Large intestine (tissue), 12 donors: ENCODE measurements at places on chromosomes 1 and 21.

DNA sequence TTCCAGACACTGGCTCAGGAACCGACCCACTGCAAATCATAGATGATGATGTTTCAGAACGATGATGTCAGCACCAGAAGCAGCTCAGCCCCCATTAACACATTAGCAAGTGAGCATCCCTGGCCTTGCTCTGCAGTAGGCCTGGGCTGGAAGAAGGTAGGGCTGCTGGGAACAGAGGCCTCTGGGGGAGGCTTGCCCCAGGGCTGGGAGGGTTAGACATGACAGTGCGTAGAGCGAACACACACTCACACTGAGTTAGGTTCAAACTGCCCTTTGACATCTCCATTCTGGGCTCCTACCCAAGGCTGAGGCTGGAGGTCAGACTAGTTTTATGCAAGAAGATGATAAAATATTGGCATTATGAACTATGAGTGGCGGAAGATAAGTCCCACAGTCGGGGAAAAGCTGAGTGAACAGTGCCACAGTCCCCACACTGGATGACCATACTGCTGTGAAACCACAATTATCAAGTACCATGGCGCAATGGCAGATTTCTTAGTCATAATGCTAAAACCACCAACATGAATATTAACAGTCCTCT lies 91.1 kb downstream of the DMRTB1 start:
- DNase-seq = no peak

- DNase-seq = no peak
Observed at GRCh38 chr1:218869276-218869675, 304.4 kb upstream of the LYPLAL1 start.

- DNase-seq = no peak
Observed at GRCh38 chr1:51936531-51936930, 54.0 kb downstream of the RAB3B start.

DNA sequence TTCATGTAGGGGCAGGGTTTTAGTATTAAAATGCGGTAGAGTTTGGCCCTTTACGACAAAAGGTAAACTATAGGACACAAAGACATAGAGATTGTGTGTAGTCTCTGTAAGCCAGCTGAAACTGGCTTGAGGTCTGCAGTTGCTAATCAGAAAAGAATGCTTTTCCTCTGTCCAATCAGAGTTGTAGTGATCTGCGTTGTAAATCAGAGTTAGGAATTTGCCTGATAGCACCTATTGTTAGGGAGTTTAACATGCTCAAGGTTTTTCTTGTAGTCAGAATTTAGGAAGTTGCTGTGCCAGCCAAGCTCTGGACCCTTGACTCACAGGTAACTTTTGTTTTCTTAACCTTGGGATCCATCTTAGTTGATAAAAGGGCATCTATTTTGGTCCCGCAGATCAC lies 61.2 kb upstream of the VTCN1 start:
- DNase-seq = no peak

DNA sequence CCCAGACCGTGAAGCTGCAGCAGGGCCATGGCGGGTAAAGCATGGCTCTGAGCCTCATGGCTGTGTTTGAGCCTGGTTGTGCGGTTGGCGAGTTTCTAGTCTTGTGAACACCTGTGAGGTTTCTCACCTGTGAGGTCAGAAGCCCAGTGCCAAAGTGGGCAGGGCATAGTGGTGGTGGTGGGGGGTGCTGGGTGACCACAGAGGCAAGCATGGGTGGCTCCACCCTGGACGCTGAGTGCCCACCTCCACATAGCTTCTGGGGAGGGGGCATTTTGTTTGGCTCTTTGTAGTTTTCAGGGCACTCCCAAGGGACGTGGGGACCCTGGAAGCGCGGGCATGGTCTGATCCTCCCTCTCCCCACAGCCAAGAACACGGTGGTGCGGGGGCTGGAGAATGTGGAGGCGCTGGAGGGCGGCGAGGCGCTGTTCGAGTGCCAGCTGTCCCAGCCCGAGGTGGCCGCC lies 91.1 kb downstream of the TRIM11 start:
- no peak for DNase-seq

GRCh38 chr1:54409156-54410142 lies 3.3 kb upstream of the SSBP3 start:
- peak; percentile 89 for DNase-seq

DNA sequence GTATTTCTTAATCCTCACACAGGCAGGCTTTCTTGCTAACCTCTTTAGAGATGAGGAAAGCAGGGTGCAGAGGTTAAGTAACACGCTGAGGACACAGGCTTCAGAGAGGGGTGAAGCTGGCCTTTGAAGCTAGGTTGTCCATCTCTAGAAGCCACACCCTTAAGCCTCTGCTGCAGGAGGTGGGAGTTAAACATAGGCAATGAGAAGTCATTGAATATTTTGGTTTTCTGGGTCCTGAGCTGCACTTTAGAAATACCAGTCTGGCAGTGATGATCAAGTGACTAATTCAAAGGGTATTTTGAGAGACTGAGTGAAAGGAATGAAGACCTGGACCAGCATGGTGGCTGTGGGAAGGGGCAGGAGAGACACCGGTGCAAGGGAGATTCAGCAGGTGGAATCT lies 9.9 kb downstream of the KCNJ15 start:
- no peak for DNase-seq

DNA sequence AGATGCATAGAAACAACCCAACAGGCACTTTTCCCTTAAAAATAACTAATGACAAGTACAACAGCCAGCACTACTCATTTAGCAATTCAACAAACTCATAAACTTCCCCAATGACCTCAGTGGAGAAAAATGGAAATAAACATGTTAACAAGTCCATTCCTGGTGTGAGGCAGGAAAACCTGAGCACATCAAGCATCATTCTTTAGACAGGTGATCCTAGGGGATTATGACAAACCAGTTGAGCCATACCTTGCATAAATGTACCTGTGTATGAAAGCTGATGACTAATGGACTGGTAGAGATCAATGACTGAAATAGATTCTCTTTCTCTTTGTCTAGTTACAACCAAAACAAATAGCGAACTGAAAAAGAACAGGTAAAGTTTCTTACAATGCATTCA lies 7.0 kb downstream of the COL24A1 start:
- no peak for DNase-seq

- DNase-seq = no peak
Observed at GRCh38 chr1:224081604-224082003, 32.3 kb upstream of the FBXO28 start.

DNA sequence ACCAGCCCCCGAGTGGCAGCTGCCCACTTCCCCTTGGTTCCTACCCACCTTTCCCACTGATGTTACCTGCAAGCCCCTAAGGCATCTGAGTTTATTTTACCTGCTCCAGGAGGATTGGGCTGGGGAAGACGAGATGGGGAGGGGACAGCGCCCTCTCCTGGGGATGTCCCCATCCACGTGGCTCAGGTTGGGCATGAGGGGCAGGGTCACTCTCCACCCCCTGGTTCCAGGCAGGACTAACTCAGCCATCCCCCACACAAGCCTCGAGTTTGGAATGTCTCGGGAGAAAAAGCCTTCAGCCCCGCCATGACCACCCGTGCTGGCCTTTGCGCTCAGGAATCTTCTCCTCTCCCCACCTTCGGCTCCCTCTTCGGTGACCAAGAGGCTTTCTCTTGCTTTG lies 90.0 kb downstream of the ARHGEF10L start:
- no peak for DNase-seq

DNA sequence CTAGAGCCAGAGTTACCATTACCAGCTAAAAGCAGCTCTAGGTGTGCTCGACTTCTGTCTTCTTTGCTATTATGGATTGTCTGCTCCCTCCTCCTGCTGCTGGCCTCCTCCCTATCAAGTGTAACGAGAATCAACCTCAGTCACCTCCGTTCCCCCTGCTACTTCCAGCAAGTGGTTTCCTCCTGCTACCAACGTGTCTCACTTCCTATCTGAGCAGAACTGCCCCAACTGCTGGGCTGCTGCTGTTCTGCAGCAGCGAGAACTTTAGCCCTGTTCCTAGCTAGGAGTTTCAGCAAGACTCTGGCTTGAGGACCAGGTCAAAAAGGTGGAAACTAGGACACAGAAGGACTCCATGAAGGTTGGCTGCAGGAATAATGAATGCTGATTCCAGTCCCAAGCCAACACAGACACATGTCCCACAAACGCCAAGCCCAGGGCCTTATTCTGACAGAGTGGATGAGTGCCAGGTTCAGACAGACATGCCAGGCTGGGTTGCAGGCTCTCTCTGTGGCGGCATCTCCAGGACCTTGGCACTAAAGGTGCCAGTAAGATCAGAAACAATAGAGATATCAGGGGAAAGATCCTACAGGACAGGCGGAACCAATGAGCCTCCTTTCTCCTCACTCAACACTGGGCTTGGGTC lies 46.9 kb downstream of the CD34 start:
- DNase-seq = no peak

DNA sequence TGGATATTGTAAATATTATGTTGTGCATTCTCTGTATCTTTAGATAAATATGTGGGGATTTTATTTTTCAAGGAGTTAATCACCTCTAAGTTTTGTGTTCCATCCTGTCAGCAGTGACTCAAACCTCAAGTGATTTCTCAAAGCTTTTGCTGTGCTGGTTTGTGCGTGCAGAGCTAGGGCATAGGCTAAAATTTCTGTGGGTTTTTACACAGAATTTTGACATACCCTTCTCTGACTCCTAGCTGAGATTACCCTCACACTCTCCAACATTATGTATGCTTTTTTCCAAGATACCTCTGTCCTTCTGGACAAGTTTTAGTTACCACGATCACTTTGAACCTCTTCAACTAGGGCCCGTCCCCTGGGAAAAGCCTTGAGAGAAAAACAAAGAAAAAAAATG lies 384.9 kb downstream of the NCAM2 start:
- no peak for DNase-seq

DNA sequence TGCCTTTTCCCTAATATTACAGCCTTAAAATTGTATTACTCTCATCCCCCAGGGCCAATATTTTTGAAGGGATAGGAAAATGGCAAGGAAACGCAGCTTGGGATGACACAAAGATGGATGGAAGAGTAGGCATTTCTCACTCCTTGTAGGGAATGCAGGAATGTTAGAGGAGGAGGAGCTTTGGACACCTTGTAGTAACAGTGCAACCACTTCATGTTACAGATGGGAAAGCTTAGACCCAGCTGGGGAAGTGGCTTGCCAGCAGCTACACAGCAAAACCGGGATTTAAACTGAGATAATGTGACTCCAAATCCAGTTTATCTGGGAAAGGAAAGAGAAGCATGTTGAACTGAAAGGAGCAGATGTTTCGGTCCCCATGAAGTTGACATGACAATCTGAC lies 473.7 kb upstream of the DAB1 start:
- no peak for DNase-seq

- no peak for DNase-seq
Observed at GRCh38 chr1:7374563-7375160, 396.4 kb upstream of the VAMP3 start.

- no peak for DNase-seq
Observed at GRCh38 chr1:232179896-232180778, 449.8 kb downstream of the SIPA1L2 start.

DNA sequence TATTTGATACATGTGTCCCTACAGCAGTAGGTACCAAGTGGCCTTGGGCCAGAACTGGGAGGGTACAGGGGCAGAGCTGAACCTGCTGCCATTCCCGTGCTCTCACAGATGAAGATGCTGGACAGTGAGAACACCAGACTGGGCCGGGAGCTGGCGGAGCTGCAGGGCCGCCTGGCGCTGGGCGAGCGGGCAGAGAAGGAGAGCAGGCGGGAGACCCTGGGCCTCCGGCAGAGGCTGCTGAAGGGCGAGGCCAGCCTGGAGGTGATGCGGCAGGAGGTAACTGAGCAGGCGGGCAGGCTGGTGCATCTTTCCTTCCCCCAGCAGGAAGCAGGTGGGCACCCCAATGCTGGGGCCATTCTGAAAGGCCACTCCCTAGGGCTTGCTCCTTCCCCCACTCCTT lies 21.9 kb downstream of the MFAP2 start:
- DNase-seq = no peak

- DNase-seq = no peak
Observed at GRCh38 chr1:222057162-222057561, 315.3 kb upstream of the DUSP10 start.

- DNase-seq = peak; percentile 74
Observed at GRCh38 chr1:15757575-15758342, 836 bp upstream of the FBLIM1 start.

GRCh38 chr1:162846256-162847212 lies 14.4 kb downstream of the CCDC190 start:
- no peak for DNase-seq

DNA sequence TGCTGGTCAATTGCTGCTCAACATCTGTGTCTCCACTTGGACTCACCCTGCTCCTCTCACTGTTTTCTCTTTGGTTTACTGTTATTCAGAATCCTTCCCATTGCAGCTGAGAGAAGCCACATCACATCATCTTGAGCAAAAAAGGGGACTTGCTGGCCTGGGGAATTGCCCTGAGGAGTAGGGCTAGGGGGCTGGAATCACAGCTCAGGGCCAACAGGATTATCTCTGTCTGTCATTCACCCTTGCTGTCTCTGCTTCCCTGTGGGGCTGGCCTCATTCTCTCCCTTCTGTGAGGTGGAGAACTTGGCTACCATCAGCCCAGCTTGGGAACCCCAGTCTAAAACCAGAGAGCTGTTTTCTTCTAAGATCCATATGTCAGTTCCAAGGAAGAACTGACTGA lies 140.7 kb upstream of the WNT4 start:
- DNase-seq = no peak

- DNase-seq = no peak
Observed at GRCh38 chr21:27346041-27346448, 379.2 kb upstream of the ADAMTS5 start.

- DNase-seq = peak; percentile 78
Observed at GRCh38 chr1:236063919-236064673, 794 bp downstream of the NID1 start.

- DNase-seq = no peak
Observed at GRCh38 chr21:42392731-42393442, 3.0 kb downstream of the TMPRSS3 start.

- DNase-seq = no peak
Observed at GRCh38 chr1:4367230-4367777, 287.1 kb upstream of the AJAP1 start.

DNA sequence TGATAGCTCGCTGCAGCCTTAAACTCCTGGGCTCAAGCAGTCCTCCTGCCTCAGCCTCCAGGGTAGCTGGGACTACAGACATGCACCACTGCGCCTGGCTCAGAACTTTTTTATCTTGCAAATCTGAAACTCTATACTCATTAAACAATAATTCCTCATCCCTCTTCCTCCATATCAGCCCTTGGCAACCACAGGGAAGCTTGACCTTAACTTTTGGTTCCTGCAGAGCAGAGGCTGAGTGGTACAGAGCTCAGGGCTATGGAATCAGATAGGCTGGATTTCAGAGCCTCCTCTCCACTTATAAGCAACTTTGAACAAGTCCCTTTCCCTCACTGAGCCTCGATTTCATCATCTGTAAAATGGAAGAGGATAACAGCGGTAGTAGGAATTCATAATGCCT lies 47.4 kb downstream of the ECE1 start:
- DNase-seq = no peak

DNA sequence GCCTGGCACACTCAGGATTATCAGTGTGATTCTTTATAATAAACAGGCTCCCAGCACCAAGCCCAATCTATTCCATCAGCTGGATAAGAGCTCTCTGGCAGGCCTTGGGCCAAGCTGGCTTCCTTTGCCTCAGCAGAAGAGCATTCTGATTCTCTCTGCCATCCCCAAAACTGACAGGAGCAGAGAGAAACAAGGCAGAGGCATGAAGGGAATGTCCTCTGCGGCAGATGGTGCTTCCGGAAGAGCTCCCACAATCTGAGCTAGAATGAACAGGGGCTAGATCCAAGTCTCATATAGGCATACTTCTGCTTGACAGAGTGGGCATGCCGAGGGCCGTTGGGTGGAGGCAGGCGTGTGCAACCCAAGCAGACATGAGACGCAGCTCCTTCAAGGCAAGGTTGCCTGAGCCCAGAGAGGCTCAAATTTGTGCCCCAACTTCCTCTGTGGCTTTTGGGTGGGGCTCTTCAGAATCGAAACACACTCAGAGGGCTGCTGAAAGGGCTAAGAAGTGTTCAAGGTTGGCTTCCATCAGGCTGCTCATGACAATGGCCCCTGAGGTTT lies 4.0 kb downstream of the CAPN2 start:
- no peak for DNase-seq
